Activated T-helper 1 cell treated with Interleukin-2 at 50 U/mL for 16 hours (primary cell): ENCODE measurements at places on chromosomes 6 and 20.

DNA sequence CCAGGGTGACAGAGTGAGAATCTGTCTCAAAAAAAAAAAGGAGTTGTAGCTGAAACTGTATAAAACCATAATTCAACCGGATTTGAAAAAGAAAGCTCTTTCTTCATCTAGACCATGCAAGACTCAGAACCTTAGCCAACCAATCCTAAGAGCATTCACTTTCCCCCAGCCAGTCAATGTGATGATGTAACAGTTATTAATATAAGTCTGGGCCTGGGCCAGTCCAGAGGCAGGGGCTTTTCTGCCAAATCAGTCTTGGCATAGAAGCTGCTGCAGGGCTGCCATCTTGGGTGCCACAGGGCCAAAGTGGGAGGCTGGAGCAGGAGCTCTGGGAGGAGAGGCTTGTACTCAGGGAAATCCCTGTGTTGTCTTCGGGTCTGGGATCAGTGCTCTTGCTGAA is 288.4 kb downstream of the CLIC5 start:
- no peak for DNase-seq

DNA sequence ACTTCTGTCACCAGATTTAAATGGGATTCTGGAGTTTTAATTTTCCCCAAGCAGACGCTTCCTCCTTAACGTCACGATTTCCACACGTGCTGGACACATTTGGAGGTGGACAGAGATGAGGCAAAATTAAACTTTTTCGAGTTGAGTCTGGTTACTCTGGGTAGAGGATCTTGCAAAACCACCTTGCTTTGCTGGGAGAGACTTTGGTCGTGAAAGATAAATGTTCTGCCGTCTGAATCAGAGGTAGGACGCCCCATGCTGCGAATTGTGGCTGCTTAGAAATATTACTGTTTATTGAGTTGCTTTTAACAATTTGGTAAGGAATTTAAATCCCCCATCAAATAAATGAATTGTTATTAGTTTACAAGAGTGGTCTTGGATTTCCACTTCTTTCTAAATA is 46.8 kb downstream of the CTCFL start:
- no peak for DNase-seq

DNA sequence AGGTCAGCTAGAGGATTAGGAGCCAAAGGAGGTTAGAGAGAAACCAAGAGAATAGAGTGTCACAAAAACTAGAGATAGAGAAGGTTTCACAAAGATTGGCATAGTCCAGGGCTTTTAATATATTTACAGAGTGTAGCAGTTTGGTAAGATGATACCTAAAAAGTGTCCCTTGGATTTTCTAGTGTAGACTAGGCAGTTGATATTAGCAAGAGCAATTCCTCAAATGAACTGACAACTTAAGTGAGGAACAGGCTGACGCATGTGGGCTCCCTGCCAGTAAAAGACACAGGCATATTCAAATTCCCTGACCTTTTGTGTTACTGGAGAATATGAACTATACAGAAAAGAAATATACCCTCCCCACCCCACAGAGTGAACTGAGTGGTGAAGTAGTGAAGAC is 40.1 kb downstream of the VTA1 start:
- no peak for DNase-seq

DNA sequence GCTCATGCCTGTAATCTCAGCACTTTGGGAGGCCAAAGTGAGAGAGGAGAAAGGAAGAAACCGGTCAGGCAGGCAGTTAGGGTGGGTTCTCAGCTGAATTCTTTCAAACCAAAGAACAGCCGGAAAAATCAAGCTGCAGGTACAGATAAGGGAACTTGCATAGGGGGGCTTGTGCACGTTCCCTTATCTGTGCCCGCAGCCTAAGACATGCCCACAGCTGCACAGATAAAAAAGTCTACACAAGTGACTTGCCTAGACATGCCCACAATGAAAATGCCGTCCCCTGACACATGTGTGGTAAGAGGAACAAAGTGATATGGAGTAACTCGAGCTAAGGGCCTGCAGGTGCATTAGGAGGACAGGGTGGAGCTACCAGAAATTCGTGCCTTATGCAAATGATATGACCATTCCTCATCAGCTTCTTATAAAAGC is 175.8 kb upstream of the SALL4 start:
- no peak for DNase-seq

DNA sequence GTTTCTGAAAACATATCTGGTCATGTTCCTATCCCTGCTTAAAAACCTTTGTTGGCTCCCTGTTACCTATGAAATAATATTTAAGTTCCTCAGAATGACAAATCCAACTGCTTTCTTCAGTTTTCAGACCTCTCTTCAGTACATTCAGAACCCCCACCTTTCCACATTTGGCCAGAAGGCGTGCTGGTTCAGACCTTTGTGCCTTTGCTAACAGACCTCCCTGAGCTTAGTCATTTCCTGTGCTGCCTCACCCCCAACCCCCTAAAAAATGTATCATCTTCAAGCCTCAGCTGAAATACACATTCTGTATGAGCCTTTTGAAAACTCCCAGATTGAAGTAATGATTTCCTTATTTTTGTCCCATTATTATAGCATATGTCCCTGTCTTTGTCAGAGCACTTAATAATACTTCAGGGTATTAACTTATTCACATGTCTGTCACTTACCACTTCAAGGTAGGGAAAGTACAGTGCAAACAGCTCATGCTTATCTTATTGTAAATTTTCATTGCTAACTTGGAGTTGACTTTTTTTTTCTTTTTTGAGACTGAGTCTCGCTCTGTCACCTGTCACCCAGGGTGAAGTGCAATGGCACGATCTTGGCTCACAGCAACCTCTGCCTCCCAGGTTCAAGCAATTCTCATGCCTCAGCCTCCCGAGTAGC is 19.7 kb downstream of the FAM217A start:
- DNase-seq = peak; percentile 18

DNA sequence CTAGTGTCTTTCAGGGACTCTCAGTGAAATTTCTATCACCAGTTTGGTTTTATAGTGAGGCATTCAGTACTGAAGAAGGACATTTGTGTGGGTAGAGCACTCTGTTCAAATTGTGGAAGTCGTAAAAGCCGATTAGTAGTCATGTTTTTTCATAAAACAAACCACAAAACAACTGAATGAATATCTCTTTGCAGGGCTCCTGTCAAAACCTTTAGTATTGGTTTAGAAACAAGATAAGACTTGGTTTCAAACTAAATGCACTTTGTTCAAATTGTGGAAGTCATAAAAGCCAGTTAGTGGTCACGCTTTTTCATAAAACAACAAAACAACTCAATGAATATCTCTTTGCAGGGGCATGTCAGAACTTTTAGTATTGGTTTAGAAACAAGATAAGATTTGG is 23.8 kb downstream of the ADGRF4 start:
- DNase-seq = no peak

GRCh38 chr6:150208611-150209352 is 65.9 kb downstream of the PPP1R14C start:
- no peak for DNase-seq

GRCh38 chr6:22636452-22636851 is 67.1 kb downstream of the HDGFL1 start:
- DNase-seq = no peak

DNA sequence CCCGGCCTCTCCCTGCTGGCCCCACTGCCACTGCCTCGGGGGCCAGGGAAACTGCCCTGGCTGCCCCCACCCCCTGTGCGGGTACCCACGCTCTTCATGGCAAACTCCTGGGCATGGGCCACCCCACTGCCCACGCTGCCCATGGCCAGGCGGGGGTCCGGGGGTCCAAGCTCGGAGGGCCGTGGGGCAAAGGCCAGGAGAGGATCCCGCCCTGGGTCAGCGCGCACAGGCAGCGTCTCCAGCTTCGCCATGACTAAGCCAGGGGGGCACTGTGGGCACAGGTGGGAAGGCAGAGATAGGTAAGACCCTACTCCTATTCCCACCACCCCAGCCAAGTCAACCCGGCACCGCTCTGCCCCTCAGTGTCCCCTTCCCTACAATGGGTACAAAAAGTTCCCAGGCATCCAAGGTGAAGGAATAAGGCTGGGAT is 6.4 kb downstream of the LZTS3 start:
- no peak for DNase-seq

DNA sequence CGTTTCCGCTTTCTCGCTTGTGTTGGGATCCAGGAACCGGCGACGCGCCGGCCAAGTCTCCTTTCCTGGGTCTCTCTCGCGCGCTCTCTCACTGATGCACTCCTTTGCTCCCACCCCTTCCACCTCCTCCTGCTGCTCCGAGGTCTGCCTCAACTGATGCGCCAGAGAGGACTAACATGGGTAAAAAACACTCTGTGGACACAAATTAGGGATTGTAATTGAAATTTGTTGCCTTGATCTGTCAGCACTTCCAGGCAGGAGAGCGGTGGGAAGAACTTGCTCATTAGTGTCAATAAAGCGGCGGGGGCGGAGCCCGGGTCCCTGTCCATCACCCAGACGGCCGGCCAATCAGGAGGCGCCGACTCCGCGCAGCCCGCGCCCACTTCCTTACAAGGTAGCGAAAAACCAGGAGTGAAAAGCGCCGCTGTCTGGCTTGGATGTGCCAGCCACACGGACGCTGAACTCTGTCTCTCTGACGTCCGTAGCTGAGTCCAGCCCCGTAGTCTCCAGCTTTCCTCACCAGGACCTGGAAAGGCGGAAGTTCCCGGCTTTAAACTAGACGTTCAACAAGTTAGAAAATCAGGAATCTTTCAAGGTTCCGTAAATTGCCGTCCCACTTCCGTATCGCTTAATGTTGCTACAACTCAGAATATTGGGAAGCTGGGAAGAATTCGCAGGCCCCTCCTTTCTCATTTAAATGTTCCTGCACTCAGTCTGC is at the start of gene TBX18:
TBX18 (minus strand) TSS at position 267 of the 718 bp plus-strand sequence. CDS start 417 bp downstream, outside the sequence.
- DNase-seq = no peak

- no peak for DNase-seq
These were observed 24.1 kb downstream of the DEK start for GRCh38 chr6:18240230-18240629.

DNA sequence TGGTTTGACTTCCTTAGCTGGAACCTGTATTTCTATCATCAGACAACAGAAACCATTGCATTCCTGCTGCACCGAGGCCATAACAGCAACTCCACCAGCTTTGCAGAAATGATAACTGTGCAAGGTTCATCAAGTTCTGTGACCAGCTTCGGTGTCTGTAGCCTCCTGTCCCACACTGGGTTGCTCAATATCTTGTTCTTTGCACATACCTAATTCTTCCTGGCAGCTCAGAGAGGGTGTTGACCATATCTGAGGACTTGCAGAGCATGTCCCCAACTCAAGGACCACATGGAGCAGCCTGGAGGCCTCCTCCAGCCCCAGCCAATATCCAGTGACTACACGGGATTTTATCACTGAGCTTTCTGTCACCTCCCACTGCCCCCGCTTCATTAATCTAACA is 59.3 kb upstream of the SCAF8 start:
- no peak for DNase-seq

- no peak for DNase-seq
These were observed 19.8 kb downstream of the DSE start for GRCh38 chr6:116390581-116390980.

DNA sequence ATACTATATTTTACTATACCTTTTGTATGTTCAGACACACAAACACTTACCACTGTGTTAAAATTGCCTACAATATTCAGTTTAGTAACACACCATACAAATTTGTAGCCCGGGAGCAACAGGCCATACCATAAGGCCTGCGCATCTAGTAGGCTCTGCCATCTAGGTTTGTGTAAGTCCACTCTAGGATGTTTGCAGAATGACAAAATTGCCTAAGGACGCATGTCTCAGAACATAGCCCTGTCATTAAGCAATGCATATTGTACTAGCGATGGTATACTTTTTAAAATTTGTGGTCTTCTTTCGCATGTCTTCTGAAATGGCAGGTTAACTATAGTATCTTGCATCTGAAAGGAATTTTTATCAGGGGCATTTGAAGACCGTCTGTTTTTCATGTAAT is 26.6 kb upstream of the MAP7 start:
- no peak for DNase-seq

- no peak for DNase-seq
These were observed 92.7 kb downstream of the MANEA start for GRCh38 chr6:95670011-95670463.

DNA sequence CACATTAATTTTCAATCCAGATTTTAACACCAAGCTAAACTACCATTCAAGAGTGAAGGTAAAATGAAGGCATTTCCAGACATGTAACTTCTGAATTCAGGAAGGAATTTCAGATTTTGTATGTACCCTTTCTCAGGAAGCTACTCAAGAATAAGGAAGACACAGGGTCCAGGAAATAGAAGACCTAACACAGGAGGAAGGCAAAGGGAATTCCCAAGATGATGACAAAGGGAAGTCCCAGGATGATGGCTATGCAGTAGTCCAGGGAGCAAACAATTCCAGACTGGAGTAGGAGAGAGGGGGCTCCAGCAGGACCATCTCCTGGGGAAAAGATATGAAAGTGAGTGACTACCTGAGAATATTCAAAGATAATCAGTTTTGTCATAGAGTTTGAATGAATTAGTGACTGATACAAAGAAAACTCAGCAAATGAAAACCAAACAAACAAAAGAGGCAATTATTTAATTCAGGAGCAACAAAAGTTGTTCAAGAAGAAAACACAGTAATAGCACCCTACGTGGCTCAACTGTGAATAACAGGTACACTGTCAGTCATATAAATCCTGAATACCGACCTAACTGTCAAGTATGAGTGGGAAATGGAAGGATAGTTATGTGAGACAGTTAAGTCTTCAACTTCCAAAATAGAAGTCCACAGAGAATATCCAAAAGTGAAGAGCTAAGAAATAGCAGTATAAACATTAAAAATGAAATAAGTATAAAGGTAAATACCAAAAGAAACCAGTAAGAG is 4.0 kb downstream of the RNF24 start:
- no peak for DNase-seq

- no peak for DNase-seq
These were observed 175.5 kb downstream of the TFAP2B start for GRCh38 chr6:50993941-50994720.

DNA sequence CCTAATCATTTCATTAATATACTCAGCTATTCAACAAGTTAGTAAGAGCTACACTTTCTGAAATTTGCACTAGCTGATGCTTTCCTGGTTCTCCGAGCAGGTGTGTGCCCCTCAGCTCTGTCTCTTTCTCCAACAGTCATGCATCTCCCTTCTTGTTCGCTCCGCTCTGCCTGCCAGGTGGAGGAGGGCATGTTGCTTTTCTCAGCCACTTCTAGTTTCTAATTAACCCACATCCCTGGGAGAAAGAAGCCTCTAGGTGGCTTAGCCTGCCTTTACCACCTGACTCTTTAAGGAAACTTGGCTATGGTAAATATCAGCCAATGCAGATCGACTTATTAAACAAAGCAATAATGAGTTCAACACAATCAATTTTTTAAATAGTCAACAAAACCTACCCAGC is 34.2 kb downstream of the LRFN2 start:
- DNase-seq = no peak

DNA sequence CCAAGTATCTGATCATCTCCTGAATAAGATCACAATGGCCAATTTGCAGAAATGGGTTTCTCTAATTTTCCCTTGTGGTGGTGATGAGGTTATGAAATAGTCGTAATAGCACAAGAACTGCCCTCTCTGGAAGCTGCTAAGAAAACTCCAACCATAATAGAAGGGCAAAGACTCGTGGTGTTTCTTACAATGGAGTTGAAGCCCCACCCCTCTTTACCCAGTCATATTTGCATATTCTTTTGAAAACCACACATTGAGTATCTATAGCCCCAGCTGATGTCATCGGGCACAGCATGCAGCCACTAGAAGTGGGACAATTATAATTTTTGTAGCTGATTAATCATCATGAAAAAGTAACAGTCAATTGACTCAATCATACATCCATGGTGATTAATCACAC is 452.1 kb upstream of the POU3F2 start:
- DNase-seq = no peak
